Right forelimb (tissue), 1 donor: ENCODE measurements at places on chromosomes 13 and 19.

DNA sequence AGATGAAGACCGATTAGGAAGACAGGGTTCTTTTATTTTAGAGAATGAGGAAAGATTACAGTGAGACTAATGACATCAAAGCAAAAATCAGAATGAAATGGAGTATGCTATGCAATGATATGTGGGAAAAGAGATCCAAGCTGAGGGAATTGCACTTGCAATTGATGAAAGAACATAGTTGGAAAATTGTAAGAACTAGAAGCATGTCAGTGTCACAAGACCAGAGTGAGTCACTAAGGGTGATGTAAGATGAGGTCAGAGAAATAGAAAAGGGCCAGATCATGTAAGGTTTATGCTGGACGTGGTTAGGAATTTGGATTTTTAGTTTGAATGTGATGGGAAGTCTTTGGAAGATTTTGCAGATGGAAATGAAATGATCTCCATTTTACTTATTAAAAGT lies 1937.3 kb downstream of the OLFM4 start:
- no peak for DNase-seq

GRCh38 chr19:15213715-15214381 lies 13.1 kb upstream of the NOTCH3 start:
- peak; percentile 69 for DNase-seq

DNA sequence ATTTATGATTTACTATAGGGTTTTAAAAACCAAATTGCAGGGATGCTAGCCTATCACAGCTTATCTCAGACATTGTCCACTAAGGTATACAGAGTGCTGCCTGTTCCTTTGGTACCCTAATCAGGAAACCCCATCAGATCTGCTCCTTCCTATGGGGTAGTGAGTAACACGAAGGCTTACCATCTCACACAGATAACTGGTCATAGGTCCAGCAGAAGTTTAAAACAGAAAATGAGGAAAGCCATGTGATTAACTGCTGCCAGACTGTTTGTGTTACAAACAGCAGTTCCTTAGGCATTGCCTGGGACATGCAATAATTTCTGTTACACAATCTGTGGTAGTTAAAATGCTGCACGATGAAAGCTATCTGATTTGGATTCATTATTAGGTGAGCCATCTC lies 53.5 kb upstream of the ALOX5AP start:
- no peak for DNase-seq

GRCh38 chr13:106445996-106446395 lies 89.5 kb downstream of the EFNB2 start:
- no peak for DNase-seq

GRCh38 chr13:108315991-108316390 lies 46.5 kb downstream of the TNFSF13B start:
- no peak for DNase-seq

- DNase-seq: no peak
Observed at GRCh38 chr19:47418692-47419029, 666 bp downstream of the MEIS3 start.

- no peak for DNase-seq
Observed at GRCh38 chr13:98439896-98440295, 137.0 kb downstream of the STK24 start.

GRCh38 chr19:38033658-38034491 lies 126.9 kb downstream of the SIPA1L3 start:
- no peak for DNase-seq

DNA sequence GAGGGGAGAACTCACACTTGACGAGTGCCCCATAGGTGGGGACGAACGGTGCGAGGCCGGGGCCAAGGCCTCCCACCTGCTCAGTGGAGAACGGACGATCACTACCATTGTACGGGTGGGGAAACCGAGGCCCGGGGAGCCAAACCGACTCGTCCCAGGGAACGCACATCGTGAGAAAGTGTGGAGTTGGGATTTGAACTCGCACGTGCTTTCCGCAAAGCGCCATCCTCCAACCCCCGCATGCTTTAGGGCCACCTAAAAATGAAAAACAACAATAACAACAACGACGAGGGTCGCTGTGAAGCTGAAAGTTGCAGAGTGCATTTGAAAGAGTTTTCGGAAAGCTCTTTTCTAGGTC lies 458 bp downstream of the ARHGEF1 start:
- no peak for DNase-seq

DNA sequence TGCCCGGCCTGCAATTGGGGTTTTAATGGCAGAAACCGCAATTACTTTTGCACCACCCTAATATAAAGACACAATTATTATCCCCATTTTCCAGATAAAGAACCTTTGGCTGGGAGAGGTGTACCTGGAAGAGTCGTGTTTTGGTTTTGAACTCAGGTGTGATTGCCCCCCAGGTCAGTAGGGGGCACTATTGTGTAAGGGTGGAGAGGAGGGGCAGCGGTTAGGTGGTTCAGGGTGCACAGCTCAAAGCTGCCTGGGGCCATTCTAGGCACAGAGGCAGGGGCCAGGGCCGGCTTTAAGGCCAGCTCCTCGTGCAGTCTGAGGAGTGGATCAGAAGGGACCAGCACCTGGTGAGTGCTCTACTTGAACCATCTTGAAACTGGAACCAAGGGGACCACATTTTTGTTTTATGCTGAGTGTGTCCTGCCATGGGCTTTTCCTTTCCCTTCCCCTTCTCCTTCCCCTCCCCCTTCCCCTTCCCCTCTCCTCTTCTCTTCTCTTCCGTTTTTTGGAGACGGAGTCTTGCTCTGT lies 5.8 kb upstream of the FCGRT start:
- DNase-seq: no peak

DNA sequence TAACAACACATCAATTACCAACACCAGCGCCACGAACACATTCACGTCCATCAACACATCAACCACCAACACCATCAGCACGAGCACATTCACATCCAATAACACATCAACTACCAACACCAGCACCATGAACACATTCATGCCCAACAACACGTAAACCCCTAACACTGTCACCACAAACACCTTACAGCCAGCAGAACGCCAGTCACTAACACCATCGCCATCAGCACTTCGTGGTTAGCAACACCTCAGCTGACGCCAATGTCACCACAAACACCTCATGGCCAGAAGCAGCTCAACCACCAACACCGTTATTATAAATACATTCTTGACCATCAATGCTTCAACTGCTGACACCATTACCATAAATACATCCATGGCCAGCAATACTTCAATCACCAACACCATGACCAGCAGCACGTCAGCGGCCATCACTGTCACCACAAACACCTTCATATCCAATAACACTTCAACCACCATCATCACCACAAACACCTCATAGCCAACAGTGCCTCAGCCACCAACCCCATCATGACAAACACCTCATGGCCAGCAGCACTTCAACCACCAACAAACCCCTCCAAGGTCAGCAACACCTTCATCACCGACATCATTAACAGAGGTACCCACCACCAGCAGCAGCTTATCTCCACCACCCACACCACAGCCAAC lies 9.4 kb downstream of the FCER2 start:
- no peak for DNase-seq

- DNase-seq: no peak
Observed at GRCh38 chr13:77124423-77124822, 97.5 kb upstream of the FBXL3 start.

GRCh38 chr19:51224163-51224641 lies 678 bp upstream of the CD33 start:
- DNase-seq: no peak
